NCI-H187 (cell line): ENCODE measurements at places on chromosomes 16 and 17.
A peak's percentile ranks its signal among the peaks of the same experiment; 100 is the strongest.

DNA sequence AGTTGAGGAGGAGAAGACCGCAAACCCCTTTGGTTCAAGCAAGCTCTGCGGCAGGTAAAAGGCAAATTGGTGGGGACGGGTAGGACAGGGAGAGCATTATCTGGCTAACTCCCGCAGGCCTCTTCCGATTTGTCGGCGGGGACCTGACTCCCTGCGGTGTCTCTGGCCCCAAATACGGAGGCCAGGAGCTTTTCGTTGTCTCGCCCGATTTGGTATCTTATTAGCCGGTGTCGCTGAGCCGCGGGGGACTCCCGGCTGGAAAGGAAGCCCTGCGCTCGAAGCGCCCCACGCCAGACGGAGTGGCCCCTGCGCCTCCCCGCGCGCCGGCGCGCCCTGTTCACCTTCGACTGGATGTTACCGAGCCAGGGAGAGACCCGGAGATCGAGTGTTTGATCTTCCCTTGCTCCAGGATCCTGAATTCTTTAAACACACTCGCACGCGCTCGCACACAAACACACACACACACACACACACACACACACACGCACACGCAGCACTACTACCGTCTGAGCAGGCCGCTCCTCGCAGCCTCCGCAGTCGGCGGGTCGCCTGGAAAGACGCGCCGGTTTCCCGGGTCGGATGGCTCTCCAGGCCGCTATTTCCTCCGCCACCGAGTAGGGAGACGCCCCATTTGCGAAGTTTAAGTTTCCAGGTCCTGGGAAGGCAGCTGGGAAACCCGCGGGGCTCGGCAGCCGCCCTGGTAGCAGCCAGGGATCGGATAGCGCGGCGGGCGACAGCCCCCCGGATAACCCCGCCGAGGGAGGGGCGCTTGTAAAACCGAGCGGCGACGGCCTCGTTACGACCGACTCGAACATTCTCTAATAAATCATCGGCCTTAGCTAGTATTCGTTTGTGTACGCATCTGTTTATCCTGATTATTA lies 3.3 kb downstream of the PRAC1 start:
- no peak for DNase-seq

GRCh38 chr16:55508941-55509931 lies at the start of gene LPCAT2:
Gene LPCAT2, plus strand, starts transcription at chr16:55509072. Its CDS starts 110 bp downstream, at chr16:55509182.
- DNase-seq = peak; percentile 27

DNA sequence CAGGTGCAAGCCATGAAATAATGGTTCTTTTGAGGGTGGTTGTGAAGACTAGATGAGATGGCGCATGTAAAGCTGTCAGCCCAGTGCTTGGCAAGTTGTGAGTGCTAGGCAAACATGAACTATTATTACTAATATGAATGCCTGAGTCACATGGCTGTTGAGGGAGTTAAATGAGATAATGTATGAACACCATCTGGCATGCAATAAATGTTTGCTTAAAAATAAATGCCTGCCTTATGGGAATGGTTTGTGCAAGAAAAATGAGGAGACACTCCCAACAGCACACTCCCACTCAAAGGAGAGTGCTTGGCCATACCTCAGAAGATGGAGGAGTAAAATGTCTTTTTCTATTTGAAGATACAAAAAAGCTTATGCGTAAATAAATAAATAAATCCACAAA lies 3.6 kb downstream of the MAPK3 start:
- DNase-seq = no peak

DNA sequence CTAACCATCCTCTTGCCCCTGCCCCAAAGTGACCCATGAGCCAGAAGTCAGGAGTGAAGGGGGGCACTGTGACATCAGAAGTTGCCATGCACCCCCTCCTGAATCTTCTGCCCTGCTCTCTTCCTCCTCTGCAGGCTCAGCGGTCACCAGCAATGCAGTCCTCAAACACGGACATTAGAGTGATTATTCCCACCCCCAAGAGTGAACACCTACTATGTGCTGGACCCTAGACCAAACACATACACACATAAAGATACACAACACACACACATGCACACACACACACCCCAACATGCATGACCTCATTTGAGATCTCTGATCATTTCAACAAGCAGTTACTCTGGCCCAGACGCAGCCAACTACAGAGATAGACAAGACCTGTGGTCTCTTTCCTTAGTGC lies at the start of gene CDRT4:
TSS of gene CDRT4 (minus strand) at position 30 of the 400 bp plus-strand sequence. CDS start 27,383 bp downstream, outside the sequence.
- no peak for DNase-seq

DNA sequence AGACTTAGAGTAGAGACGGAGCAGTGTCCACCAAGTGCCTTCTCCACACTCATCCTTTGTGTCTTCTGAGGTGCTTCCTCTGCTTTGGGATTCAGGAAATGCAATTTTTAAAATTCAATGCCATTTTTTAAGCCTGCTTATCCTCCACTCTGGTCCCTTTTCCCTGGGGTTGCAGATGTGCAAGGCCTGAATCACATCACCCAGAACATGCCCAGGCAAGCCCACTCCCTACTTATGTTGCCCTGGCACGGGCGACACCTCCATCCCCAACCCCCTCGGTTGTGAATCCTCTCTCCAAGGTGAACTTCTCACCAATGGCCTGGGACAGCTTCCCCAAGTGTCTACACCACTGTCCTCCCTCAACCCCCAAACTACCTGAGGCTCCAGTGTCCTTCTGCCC lies 116.2 kb downstream of the C17orf67 start:
- DNase-seq = no peak

GRCh38 chr17:82383411-82383810 lies 11.8 kb downstream of the UTS2R start:
- DNase-seq = no peak

GRCh38 chr16:58497935-58498334 lies 2.0 kb upstream of the NDRG4 start:
- no peak for DNase-seq

GRCh38 chr16:8832717-8833105 lies 35.1 kb downstream of the PMM2 start:
- DNase-seq = no peak

DNA sequence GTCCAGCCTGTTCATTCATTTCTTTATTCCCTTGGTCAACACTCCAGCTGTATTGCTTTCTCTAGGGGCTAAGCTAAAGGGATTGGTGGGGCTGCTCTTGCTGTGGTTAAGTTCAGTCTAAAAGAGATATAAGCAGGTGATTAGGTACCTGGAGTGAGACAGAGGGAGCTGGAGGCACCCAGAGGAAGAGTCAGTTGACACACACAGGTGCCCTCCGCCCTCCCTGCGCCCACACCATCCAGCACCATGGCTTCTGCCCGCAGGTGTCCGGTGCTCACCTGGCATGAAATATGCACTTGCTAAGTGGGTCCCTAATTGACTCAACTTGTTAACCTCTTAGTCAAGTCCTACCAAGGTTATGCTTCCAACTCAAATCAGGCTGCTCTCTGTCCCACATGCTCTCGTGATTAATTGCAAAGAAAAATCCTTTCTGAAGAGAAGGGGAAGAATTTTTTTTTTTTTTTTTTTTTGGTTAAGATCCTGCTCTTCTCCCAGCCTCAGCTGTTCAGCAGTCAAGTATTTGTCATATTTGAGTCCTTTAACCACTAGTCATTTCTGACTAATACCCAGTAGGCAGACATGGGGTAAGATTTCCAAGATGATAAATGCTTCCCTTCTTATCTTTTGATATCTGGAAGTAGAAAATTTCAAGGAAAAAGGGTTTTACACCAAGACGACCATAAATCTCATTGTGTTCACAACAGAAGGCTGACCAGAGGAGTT lies 199.8 kb upstream of the WSCD1 start:
- no peak for DNase-seq

GRCh38 chr16:84561291-84561690 lies 56.6 kb downstream of the COTL1 start:
- DNase-seq = no peak

DNA sequence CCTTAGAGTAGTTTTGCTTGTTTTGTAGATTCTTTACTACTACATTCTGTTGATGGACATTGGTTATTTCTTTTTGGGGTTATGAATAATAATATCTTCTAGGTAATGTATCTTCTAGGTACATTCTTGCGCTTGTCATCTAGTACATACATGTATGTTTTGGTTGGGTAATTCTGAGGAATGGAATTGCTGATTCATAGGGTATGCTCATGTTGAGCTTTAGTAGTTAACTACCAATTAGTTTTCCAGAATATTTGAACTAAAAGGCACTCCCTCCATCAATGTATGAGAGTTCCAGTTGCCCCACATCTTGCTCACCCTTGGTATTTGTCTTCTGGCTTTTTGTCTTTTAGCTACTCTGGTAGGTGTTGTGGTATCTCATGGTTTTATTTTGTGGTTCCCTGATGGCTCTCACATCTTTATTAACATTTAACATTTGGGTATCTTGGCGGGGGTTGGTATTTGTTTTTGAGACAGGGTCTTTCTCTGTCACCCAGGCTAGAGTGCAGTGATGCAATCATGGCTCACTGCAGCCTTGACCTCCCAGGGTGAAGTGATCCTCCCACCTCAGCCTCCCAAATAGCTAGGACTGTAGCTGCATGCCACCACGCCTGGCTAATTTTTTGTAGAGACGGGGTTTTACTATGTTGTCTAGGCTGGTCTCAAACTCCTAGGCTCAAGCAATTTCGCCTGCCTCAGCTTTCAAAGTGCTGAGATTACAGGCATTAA lies 47.1 kb downstream of the SLC6A4 start:
- no peak for DNase-seq

DNA sequence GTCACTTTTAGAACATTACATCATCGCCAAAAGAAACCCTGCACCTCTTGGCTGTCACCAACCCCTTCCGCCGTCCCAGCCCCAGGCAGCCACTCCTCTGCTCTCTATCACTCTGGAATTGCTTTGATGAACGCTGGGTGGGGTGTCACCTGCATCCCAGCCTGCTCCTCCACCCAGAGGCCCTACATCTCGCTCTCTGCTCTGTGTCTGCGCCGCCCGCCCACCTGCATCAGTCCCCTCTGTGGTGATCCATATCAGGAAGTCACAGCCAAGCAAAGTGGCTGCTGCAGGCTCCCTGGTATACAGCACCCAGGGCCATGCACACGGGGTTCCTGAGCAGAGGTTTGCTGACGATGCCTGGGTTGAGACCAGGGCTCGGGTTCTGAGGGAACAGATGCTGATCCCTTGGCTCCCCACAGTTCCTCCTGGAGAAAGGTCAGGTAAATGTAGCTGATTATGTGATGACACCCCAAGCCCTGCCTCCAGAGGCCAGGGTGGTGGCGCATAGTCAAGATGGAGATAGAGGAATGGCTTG lies 30.8 kb downstream of the MPRIP start:
- DNase-seq = no peak

DNA sequence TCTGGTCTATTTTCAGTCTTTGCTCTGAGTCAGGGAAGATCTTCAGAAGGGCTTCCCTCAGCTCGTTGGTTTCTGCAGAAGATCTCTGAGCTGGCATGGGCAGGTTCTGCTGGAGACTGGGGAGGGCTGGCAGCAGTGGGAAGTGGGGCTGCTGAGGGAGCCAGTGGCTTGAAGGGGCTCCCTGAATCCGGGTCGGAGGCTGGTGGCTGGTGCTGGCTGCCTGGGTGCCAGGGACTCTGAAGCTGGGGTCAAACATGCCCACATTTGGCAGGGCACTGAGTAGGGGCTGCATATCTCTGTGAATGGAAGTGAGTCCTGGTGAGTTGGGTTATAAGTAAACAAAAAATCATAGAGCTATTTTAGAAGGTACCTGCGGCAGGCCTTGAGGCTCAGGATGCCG lies 67.0 kb downstream of the N4BP1 start:
- no peak for DNase-seq

GRCh38 chr17:75933808-75934207 lies 7.0 kb downstream of the FBF1 start:
- no peak for DNase-seq

DNA sequence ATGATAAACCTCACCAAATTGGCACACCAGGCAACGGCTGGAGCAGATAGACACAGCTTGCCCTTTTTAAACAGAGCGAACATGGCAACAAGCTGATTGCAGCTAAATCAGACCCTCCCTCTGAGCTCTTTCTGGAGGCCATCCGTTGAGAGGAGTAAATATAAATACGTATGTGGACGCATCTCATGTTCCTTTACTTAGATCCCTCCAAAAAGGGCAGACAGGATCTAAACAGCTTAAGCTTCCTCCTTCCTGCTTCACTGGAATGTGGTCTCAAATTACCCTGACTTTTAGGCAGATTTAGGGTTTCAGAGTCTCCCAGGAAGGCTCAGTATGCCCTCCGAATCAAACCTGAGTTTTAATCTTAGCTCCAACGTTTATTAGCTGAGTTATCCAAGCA lies 204.7 kb upstream of the GOT2 start:
- DNase-seq = no peak

DNA sequence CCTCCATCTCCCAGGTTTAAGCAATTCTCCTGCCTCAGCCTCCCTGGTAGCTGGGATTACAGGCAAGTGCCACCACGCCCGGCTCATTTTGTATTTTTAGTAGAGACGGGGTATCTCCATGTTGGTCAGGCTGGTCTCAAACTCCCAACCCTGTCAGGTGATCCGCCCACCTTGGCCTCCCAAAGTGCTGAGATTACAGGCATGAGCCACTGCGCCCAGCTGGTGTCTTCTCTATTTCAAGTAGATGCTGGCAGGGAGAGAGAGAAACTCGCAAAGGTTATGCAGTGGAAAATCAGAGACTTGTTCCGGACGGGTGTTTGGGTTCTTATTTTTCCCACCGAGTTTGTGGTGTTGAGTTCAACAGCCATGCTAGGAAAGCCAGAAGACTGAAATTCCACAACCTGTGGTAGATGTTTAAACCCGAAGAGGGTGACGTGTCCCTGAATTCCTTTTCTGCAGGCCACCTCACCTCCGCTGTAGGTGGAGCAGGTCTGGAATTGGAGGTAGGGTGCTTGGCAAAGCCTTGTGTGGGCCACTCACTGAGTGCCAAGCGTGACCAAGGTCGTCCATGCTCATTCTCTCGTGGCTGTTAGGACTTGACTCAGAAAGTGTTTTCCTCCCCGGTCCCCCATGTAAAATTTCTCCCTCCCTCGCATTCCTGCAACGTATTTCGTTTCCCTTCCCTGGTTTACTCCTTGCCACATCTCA lies 7.3 kb upstream of the ZDHHC7 start:
- DNase-seq = no peak

DNA sequence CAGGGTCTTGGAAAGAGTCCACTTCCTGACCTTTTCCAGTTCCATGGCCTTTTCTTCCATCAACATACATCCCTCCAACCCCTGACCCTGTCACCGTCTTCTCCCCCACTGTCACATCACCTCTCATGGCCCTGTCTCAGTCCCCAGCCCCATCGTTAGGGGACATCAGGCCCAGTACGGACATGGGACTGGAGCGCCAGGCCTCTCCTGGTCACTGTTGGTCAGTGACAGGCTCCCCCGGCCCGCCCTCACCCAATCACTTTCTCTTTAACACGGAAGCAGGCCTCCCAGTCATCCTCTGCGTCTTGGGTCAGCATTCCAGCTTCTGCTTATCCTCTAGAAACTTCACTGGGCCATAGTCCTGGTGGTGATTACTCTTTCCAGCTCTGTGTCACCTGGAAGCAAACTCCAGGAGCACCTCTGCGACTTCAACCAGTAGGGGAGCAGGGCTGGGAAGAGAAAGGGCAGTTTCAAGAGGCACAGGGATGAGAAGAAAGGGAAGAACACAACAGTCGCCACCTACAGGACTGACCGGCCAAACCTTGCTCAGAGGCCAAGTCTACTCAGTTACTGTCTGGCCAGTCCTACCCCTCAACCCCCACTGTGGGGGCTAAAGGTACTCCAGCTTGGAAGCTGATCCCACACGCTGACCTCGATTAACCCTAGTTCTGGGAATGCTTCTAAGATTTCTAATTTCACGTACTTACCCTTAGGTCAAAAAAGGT lies 15.9 kb upstream of the ICAM2 start:
- no peak for DNase-seq
